ENCODE measurements at places on chromosomes 2 and 18.

DNA sequence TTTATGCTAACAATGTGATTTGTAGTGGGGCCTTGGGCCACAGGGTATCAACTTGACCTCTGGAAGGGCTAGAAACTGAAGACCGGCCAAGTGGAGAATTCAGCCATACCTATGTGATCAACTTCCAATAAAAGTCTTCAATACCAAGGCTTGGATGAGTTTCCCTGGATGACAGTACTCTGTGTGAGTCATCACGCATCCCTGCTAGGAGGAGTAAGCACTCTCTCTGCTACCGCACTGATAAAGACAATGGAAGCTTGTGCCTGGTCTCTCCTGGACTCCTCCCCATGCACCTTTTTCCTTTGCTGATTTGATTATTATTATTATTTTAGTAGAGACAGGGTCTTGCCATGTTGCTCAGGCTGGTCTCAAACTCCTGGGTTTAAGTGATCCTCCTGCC lies 58.1 kb downstream of the SKA1 start:
- no peak for DNase-seq

DNA sequence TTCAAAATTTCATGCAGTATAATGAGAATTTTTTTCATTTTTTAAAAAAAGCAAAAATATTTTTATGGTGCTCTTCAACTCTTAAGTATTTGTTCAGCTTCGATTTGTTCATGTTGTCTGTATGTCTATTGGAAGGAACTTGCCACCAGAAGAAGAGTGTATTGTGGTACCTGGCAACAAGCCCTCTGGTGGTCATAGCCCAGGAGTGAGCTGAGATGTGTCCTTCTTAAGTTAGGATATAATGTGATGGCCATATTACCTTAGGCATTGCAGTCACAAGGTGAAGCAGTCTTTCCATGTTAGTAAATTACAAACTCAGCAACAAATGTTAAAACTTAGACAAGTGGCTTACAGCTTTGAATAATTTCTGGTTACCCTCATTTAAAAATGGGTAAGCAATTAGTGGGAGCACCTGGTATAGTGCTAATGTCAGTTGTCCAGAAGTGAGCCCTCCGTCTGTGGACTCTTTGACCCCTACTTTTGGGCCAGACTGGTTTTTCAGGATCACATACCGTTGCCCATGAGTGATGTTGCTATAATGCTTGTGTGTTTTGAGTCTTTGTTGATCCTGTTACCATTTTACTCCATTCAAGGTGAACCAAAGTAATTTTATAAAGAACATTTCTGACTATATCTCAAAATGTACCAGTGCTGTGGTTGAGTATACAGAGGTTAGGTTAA lies 57.4 kb downstream of the MYO1B start:
- DNase-seq: no peak

DNA sequence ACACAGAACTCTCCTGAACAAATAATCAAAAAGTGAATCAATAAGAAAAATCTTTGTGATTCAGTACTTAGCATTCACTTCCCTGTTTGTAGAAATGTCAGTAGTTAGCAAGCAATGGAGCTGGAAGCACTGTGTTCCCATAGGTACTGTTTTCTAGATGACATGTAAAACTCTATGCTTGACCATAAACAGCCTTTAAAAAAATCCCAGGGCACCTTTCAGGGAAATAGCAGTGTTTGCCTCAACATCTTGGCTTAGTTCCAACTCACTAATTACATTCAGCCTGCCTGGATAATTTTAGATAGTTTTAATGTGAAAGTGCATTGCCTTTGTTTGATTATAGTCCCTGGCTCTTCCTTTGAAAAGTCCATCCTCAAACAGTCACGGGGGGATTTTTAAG lies 721.8 kb downstream of the ERBB4 start:
- no peak for DNase-seq

DNA sequence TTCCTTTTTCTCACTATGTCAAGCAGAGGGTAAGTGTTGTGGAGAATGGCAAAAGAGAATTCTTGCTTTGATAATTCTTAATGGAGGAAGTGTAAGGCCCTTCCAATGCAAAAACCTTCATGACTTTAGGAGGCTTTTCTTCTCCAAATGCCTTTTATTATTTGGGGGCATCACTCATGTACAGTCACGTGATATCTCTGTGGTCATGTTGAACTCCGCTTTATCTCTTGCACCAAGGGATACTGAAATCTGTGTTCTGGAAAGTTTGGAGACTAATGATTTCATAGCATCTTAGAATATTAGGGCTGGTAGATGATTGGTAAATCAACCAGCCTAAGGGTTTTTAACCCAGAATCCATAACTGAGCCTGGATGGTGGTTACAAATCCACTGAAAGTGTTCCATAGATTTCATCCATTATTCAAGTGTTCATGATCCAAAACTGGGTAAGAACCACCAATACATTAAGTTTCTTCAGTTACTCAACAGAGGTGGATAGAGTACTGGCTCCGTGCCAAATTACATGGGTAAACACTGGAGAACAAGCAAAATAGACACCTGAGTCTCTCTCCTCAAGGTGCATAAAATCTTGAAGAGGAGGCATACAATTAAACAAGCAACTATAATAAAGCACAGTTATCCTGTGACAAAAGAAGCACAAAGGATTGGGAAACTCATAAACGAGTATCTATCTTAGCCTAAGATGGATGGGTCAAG lies 169.6 kb upstream of the EPHA4 start:
- DNase-seq: no peak

GRCh38 chr2:206836722-206837121 lies 71.3 kb downstream of the FASTKD2 start:
- no peak for DNase-seq

- DNase-seq: no peak
Measured at GRCh38 chr2:130756053-130756873, 923 bp downstream of the AMER3 start.

DNA sequence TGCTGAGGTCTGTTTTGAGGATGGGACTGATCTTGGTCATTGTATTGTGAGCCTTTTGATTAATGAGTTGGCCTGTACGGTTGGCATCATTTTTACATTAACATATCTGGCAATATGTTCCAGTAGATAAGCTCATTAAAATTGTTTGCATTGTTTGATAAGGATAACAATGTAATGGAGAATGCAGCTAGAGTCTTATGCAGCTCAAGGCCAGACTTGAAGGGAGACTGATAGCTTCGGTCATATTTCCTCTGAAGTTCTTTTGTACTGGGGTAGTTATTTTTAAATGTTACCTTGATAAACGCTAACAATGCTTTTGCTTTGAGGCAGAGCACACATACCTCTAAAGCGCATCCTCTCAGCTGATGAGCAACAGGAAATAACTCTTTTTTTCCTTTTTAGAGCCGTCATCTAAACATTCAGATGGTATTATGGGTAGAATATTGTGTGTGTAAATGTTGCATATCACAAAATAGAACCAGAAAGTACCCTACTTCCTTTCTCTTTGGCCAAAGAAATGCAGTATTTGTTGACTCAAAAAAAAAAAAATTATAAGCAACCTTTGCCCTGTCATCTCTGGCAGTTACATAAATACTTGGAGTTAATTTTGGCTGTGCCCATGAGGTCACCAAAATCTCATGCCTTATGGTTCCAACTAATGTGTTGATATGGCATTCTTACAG lies 1.3 kb downstream of the MAPRE2 start:
- DNase-seq: no peak

- no peak for DNase-seq
Measured at GRCh38 chr18:79392226-79392625, 3.5 kb upstream of the NFATC1 start.

DNA sequence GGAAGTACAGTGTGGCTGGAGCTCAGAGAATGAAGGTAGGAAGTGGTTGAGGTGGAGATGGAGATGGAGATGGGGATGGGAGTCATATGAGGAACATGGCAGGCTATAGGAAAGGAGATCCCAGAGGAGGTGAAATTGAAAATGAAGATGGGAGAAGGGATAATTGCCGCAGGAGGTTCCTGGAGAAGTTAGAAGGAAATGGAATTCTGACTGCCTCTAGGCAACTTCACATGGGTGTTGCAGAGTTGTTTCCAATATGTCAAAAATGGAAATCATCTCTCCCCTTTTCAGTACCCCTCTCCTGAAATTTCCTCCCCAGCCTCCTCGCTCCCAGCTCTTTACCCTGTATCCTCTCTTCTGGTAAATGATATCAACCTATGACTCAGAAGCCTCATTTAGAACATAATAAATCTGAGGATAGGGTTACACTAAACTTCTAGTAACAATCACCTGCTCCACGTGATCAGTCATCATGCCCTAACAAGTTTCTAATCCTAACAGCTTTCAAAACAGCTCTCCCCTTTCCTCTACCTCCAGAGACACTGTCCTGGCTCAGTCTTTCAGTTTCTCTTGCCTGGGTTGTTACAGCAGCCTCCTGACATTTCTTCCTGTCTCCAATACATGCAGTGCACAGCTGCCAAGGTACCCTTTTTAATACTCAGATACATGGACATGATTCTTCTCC lies 201.9 kb upstream of the RBMS1 start:
- no peak for DNase-seq

DNA sequence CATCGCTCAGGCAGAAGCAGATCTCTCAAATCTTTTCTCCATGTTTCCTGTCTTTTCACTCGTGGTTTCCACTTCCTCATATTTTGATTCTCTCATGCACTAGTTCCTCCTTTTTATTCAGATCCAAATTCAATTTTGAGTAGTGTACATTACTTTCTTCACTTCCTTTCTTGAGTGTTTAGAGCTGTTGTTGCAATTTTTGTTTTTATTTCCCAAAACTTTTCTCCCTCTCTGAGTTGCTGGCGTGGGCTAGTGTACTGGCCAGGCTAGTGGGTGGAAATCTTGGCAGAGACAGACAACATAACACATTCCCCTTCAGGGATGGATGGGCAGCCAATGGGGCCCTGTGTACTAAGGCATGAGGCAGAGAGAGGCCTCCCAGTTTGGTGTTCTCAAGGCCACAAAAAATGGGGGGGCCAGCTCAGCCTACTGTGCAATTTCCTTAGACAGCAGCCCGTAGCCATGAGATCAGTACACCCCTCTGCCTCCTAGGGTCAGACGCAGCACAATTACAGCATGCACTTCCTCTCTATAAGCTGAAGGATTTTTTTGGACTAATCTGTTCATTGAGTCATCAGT lies 145.1 kb upstream of the PID1 start:
- DNase-seq: no peak

DNA sequence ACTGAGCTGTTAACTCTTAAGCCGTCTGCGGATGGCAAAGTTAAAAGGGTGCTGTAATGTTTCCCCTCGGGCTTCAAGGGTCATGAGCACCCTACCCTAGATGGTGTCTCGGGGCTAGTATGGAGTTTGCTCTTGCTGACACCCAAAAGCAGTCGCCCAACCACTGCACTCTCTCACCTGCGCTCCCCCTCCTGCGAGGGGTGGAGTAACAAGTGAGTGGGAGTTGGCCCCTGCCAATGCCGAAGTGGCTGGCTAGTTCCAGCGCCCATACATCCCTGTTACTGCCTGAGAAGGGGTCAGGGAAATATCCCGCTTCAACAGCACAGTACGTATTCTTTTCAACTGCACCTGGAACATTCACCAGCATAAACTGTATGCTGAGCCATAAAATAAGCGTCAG lies 47.5 kb downstream of the FAM117B start:
- no peak for DNase-seq

- no peak for DNase-seq
Measured at GRCh38 chr2:206311026-206311425, 36.6 kb downstream of the ZDBF2 start.

GRCh38 chr2:168699844-168700417 lies 102.5 kb upstream of the NOSTRIN start:
- DNase-seq: no peak

DNA sequence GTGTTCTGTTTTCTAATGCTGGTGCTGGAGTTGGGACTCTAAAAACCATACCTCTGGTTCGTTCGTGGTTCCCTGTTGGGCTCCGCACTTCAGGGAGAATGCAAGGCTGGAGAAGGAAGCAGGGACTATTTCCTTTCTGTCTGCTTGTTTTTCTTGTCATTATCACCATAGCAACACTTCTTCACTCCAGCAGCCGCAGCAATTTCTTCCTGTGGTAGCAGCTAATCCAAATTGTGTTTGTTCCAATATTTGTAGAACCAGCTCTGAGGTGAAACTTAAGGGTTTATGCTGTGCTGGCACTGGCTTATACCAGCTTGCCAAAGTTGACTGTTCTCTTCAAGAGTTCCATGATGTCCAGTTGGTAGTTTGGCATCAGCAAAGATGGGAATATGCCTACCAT lies 301.4 kb upstream of the SYT4 start:
- DNase-seq: no peak

- no peak for DNase-seq
Measured at GRCh38 chr2:216571178-216571908, 61.9 kb upstream of the IGFBP2 start.

GRCh38 chr2:232538671-232539070 lies 821 bp upstream of the CHRNG start:
- DNase-seq: no peak

GRCh38 chr2:241865957-241866789 lies 3.4 kb upstream of the RTP5 start:
- no peak for DNase-seq

GRCh38 chr2:105872830-105873229 lies 128.1 kb downstream of the NCK2 start:
- no peak for DNase-seq

- DNase-seq: no peak
Measured at GRCh38 chr2:156394033-156394741, 42.0 kb upstream of the GPD2 start.

DNA sequence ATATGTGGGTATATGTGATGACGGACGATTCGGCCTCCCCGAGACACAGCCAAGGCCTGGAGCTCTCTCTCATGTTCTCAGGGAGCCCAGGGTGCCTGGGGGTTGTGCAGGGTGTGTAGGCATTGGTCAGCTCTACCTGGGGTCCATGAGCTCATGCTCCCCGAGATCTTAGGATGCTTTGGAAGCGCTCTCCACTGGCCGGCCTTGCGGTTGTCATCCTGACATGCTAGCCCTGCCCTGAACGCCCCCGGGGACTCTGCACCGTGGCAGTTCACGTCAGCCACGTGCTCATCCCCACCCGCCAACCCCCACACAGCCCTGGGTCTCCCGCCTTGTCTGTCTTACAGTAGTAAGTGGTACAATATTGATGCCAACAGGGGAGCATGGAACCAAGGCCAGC lies 67.8 kb downstream of the RTP5 start:
- DNase-seq: no peak

All from activated T-helper 9 cell treated with anti-CD3 and anti-CD28 coated beads, Interleukin-2, amount 50 U/mL, for 16 hours (primary cell).